ENCODE measurements at places on chromosomes 13 and 19. TPM values are rescaled to one million over a fixed set of nuclear protein-coding genes. Genes with fewer than 3 reads are reported as not detected.

DNA sequence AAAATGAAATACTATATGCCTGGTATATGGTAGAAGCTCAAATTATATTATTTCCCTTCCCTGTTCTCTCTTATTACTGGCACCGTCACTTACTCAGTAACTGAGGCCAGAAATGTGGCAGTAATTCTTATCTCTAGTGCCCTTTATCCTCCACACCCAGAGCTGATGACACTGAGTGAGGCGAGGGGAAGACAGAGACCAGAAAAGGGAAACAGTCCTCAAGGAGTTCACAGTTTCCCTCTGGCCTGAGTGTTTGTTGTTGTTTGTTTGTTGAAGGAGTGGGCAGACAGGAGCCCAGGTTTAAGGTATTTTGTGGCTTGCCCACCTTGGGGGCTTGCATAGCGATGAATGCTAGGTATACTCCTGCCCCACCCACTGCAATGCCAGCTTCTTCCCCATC is 101.5 kb upstream of the FNDC3A start:
- DNase-seq: no peak

- DNase-seq: no peak
These were observed 20.1 kb downstream of the ZNF763 start for GRCh38 chr19:11984986-11985385.

DNA sequence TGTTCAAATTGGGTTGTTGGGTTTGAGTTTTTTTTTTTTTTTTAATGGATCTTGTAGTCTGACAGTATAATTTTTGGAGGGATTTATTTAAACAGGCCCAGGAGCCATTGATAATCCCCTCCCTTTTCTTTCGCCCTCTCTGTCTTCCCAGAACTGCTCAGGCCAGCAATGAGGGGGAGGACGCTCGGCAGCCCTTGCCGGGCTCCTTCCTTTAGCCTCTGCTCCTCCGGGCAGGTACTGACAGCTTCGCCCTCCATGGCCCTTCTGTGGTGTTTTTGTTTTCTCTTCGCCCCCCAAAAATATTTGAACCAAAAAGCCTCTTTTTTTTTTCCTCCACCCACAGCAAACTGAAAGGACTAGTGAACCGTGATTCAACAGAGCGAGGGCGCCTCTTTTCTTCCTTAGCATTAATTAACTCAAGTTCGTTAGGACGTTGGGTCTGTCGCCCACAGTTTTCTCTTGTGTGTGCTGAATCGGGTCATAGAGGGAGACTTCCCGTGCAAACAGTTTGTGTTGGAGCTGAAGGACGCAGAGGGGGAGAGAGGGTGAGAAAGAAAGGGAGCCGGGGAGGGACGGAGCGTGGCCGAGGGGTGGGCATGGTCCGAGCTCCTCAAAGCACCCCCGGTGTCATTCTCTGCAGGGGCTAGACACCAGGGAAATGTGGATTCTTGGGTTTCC is 21.5 kb downstream of the NFIX start:
- no peak for DNase-seq

DNA sequence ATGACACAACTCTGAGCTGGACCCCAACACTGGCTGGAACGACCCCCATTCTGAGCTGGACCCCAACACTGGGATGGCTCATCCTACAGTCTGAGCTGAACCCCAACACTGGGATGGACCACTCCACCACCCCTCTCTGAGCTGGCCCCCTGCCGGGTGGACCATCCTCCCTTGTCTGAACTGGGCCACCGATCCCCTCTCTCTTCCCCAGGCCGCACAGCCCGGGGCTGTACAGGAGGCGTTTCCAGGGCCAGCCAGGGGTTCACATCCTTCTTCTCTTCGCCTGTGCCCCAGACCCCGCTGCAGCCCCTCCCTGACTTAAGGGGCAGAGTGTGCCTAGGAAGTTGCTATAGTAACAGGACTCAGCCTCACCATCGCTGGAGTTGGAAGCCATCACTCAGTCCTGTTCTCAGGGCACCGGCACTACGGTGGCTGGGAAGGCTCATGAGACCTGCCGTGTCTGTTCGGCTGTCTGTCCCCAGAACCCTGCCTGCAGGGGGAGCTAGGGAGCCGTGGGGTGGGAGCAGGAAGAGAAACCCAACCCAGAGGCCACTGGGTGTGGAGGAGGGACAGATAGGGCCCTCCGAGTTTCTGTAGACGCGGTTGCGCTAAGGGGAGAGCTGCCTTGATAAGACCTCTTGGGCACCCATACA is 3.7 kb downstream of the PRKACA start:
- no peak for DNase-seq

DNA sequence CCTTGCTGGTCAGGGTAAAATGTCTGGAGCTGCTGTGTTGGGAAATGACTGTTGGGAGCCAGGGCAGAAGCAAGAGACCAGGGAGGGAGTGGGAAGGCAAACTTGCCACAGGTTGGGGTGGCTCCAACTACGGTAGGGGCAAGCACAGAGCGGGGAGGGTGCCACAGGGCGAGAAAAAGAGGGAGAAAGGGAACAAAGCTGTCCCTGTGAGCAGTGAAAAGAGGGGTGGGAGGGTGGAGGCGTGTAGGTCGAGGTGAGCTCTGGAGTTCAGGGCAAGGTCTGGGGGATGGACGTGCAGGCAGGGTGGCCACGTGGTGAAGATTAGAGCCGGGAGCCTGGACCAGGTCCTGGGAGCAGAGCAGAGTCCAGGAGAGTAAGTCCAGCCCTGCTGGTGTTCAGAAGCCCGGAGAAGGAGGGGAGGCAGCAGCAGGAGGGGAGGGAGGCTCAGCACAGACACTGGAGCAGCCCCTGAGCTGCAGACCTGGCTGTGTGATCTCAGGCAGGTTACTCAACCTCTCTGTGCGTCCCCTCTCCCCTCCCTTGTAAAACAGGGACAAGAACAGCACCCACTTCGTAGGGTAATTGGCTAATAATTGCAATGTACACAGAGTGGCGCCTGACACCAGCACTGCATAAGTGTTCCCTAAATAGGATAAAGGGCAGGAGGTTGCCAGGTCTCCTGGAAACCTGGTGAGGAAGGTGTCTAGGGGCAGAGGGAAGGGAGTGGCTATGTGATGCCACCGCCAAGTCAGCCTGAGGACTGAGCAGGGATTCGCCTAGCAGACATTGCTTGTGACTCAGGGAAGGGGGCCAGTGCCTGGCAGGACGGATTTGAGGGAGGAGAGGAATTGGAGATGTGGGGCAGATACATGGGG is 3.2 kb upstream of the POLR2E start:
- peak; percentile 72 for DNase-seq

GRCh38 chr13:81990652-81991051 is 1649.7 kb upstream of the SPRY2 start:
- no peak for DNase-seq

- peak; percentile 73 for DNase-seq
These were observed 2.2 kb upstream of the ZNF665 start for GRCh38 chr19:53195265-53195903.

GRCh38 chr13:71773531-71773930 is 93.5 kb downstream of the DACH1 start:
- no peak for DNase-seq

PSPN gene
- 0.26 TPM for total RNA-seq

SERP2 gene
- total RNA-seq: 0.77 TPM

ERF gene
- 11.6 TPM for total RNA-seq

SULT2A1 gene
- total RNA-seq: not detected

NFIX gene
- total RNA-seq: 5.8 TPM

TRAPPC2B gene
- total RNA-seq: 13.7 TPM

DAND5 gene
- total RNA-seq: not detected

GPALPP1 gene
- 16.1 TPM for total RNA-seq

SLITRK6 gene
- 9.0 TPM for total RNA-seq

KIR3DL1 gene
- not detected for total RNA-seq
